GM04504 (cell line): ENCODE measurements at places on chromosomes 1 and 21.
A peak's percentile ranks its signal among the peaks of the same experiment; 100 is the strongest.

DNA sequence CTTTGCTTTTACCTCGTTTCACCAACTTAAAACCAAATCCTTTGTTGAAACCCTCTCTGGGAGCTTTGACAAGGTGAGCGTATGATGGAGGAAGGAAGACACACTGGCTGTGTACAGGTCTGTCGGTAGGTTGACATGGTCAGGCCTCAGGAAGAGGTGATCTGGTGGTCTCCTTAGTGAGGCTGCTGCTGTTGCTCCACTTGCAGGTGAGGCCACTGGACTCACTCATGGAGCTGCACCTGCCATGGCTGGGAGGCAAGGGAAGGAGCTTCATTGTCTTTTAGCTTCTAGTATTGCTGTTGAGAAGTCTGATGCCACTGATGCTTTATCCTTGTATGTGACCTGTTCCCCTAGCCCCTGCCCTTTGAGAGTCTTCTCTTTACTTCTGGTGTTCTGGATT, 35.7 kb downstream of the TENT5C start:
- no peak for DNase-seq

- no peak for DNase-seq
Observed at GRCh38 chr1:40834968-40835545, 27.1 kb downstream of the CITED4 start.

DNA sequence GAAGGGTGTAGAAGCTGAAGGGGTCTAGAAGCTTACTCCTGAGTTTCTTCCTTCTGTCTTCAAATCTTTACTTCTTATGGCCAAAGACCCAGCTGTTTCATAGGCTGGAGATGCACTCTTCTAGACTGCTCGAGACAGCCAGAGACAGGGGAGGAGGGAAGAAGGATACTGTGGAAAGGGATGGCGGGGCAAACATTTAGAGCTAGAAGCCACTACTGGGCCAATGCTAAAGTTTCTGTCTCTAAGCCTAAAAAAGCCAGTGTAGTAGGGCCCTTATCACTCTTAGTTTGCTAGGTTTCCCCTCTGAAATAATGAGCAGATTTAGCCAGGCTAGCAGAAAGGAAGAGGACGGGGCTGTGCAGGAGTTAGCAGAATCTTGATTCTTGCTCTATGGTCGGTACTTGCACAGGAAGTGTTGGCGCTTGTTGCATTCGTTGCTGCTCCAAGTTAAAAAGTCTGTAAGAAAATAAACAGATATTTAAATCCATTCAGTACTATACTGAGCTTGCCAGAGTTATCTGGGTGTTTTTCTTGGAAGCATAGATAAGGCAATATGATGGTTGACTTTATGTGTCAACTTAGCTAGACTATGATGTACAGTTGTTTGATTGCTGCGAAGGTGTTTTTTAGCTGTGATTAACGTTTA, 16.9 kb downstream of the REG4 start:
- DNase-seq, result no peak

DNA sequence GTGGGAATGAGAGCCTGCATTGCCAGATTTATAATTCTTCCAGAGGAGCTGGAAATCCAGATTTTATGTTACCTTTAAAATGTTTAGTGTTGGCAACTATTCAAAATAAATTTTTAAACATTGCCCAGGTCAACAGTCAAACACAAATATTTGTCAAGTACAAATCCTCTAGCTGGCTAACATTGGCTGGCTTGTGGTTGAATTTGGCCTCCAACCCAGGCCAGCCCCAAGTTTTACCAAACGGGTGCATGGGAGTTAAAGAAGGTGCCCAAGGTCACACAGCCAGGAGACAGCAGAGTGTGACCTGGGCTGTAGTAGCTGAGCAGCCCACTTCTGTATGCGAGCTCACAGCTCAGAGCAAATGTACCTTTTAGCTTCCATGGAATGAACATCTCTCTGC, 240.6 kb downstream of the DSCAM start:
- DNase-seq, result no peak

DNA sequence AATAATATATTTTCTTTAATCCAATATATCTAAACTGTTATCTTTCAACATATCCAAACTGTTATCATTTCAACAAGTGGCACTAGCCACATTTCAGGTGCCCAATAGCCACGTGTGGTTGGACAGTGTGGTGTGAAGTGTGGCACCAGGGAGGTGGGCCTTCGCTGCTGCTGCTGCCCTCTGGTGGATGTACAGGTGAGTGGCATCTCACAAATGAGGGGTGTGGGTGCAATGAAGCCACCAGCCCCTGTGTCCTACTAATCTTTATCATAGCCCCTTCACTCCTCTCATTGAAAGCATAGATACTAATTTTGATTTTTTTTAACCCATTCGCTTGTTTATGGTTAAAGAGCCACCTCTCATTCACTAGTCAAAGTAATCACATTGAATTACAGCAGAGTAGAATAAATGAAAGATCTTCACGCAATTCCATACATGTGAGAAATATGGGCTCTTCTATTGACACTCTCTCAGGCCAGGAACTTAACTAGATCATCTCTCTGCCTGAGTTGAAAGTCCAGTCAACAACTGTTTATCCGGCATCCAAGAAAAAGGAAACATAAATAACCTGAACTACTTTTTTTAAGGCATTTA, 499.2 kb downstream of the OMA1 start:
- DNase-seq, result no peak

- DNase-seq, result peak; percentile 83
Observed at GRCh38 chr21:33884376-33885171, 31.0 kb downstream of the ATP5PO start.

GRCh38 chr1:181099152-181100014, 10.9 kb downstream of the IER5 start:
- no peak for DNase-seq

DNA sequence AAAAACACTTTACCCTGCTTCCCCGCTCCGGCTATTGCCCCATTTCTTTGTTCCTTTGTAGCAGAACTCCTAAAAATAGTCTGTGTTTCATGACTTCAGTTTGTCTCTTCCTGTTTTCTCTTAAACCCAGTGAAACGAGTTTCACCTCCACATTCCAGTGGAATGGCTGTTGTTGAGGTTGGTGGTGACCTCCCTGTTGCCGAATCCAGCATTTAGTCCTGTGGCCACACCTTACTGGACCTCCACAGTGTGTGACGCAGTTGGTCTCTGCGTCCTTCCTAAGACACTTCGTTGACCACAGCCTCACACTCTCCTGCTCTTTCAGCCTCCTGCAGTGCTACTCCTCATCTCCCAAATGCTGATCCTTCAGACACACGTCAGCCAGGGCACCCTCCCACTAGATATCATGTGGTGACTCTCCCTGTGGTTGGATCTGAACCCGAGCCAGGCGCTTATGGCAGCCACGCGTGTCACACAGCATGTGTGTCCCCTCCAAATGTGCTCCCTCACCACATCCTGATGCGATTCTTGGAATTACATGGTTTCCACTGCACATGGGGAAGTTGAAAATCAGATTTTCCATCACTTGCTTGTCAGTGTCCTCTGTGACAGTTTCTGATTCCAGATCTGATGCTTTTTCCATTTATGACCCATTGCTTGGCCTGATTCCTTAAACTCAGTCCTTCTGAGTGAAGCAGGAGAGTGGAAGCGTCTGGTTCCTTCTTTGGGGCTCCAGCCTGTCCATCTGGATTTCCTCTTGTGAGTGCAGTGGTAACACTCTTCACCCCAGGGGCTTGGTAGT, 99.1 kb upstream of the ARTN start:
- DNase-seq, result peak; percentile 72

DNA sequence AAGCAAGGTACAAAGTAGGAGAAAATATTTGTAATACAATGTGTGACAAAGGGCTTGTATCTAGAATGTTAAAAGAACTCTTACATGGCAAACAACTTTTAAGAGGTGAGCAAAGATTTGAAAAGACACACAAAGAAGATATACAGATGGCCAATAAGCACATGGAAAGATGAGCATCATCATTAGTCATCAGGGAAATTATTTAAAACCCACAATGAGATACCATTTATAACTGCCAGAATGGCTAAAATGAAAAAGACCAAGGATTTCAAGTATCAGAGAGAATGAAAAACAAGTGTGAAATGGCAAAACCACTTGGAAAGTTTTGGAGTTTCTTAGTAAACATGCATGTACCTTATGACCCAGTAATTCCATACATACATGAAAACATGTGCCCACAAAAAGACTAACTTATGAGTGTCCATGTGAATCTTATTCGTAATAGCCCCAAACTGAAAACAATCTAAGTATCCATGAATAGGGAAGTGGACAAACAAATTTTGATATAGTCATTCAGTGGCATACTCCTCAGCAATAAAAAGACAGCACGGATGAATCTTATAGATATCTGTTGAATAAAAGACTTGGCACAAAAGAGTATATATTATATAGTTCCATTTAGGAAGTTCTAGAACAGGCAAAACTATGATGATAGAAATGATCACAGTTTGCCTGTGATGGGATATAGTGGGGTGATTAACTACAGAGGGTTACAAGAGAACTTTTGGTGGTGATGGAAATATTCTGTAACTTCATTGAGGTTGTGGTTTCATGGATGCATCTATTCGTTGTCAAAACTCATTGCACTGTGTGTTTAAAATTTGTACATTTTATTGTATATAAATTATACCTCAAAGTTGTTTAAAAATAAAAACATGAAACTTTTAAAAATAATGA, 82.0 kb downstream of the DISP1 start:
- no peak for DNase-seq

DNA sequence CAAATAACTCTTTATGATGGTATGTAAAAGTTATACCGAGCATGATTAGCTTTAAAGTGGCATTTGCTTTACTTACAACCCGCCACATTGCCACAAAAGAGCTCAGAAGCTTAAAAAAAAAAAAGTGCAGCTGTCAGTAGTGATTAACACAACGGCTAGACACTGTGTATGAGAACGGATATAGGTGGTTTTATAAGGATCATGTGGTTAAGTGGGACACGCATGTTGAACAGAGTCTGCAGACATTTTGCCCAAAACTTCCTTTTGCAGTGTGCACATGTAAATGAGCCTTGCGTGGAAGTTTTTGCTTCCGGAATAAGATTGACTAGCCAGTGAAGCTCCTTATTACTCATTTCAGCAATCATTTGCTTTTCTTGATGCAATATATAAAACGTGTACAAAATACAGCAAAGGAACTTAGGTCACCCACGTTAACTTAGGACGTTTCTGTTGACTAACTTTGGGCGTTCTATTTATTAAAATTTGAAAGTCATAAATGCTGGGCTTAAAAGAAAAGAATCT, 58.7 kb upstream of the RGS1 start:
- DNase-seq, result no peak

DNA sequence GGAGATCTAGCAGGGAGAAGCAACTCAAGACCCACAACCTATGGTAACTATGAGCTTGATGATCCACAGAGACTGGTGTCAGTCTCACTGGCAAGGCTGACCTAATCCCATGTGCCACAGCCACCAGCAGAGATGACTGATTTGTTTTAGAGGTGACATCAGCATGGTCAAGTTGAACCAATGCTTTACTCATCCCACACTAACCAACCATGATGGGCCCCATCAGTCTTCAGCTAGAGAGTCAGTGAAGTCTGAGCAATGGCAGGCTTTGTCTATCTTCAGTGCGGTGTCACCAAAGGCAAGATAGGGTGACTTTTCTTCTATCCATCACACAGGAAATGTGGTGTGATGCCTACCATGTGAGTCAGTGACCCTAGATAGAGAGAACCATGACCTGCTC, 1470.7 kb downstream of the NCAM2 start:
- DNase-seq, result no peak

DNA sequence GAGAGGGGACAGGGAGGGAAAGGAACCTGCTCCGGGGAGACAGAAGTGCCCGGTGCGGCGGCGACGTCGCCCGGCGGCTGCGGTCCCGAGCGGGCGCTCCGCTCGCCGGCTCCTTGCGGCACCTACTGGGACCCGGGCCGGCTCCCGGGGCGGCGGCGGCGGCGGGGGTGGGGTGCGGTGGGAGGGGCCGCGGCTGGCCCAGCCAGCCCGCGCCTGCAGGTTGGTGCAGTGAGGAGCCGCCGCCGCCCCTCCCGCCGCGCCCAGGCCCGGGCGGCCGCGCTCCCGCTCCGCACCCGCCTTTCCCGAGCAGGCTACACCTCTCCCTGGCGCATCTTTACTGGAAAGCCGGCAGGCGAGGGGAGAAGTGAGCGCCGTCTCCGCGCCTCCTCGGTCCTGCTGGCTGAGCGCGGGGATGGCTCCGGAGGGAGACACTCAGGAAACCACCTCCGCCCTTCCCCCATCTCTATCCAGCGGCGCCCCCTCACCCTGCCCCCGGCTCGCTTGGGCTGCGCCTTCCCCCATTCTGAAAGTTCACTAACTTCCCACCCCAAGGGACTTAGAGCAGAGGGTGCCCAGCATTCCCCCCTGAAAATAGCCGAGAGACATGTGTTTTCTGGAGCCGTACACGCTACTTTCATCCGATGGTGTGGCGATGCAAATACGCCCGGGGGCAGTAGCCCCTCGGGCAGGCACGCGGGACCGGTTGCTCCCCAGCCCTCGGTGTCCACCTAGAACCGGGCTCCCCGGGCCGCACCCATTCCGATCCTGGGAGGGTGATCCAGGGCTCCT, at the start of gene PLD5:
Gene PLD5, minus strand, starts transcription at position 127 of the 789 bp plus-strand sequence.
- DNase-seq, result no peak

GRCh38 chr1:84619383-84620102, 45.3 kb upstream of the CTBS start:
- DNase-seq, result peak; percentile 46

- DNase-seq, result no peak
Observed at GRCh38 chr21:36310016-36310415, 10.0 kb upstream of the MORC3 start.

- DNase-seq, result no peak
Observed at GRCh38 chr1:107953556-107953955, 11.4 kb downstream of the VAV3 start.

DNA sequence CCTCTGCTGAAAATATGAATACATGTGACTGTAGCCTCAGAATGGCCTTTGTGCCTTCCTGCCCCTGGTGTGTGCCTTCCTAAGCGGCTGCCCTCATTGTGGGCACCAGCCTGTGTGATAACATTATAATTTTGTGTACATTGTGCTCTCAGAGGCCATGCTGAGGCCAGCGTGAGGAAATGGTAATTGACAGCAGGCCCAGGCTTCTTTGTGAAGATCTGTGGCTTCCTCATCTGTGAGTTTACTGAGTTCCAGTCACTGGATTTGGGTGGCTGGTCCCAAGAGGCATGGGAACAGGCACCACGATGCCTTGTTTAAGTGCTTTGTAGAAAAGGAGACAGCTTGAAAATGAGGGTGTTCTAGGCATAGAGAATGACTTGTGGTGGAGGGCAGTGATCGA, 389.3 kb downstream of the OMA1 start:
- DNase-seq, result no peak

GRCh38 chr1:24349891-24350290, 30.7 kb downstream of the GRHL3 start:
- no peak for DNase-seq

DNA sequence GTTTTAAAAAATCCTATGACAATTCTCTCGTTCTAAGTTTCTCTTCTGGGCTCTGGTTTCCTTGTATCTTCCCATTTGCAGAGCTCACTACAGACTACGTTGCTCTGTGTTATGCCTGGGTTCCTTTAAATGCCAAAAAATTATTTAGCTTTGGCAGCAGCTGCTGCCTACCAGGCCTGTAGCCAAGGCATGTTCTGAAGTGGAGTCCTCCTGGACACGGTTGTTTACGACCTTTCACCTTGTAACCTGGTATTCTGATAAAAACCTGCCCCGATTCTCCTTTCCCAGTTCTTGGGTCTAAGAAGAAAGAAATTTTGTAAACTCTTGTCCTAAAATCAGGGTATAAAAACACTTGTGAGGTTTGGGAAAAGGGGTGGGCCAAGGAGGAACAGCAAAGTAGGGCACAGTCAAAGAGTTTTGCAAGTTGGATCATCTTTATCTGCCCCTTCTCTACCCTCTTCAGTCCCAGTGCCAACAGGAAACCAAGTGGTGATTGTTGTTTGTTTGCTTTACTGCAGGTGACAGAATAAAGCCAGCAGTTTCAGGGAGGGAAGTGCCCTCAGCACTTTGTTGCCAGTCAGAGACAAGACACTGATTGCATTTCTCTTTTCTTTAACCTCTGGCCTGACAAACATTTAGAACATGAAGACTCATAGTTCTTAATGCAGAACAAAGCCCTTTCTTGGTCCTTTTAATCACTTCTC, 3.1 kb upstream of the TXNIP start:
- no peak for DNase-seq
